ENCODE measurements at places on chromosomes 11 and 22.

- DNase-seq: no peak
These were observed 3.1 kb downstream of the PITPNB start for GRCh38 chr22:27915986-27916385.

DNA sequence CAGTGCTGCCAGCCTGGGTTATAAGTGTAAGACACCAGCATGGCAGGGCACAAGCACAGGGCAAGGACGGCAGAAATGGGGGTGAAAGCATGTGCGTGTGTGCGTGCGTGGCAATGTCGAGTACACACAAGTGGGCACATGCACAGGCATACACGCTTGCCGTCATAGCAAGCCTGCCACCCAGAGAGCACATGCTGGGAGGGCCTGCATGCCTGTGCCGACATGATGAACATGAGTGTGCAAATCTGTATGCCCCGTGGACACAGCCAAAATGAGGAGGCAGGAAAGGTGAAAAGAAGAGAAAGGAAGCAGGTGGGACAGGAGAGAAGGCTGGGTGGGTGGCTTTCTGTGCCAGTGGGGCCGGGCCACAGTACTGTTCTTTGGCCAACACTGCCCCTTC is 62.9 kb downstream of the NECTIN1 start:
- no peak for DNase-seq

DNA sequence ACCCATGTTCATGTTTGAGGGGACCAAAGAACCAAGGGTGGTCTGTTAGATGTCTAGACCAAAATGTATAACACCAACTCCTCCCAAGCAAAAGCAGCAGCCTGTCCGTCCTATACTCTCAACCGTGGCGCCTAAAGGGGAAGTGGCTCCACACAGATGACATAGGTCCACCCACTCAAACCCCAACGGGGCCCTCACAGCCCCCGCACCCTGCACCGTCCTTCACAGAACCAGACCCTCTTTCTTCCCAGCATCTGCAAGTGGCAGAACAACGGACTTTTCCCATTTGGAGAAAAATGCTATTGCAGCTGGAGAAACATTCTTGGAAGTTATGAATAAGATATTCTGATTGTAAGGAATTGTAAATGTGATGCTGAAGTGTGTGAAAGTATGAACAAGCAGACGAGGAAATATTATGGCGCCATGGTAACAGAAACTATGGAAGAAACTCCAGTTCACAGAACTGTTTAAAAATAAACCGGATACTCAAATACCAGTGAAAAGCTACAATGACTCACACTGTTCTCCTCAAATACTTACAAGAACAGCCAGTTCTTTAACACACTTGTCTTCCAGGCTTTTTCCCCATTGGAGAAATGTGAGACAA is 76.5 kb upstream of the ARFGAP3 start:
- peak; percentile 88 for DNase-seq

- DNase-seq: no peak
These were observed 45.6 kb downstream of the IGSF9B start for GRCh38 chr11:133911171-133911570.

GRCh38 chr11:80873310-80873999 is 1432.6 kb upstream of the TENM4 start:
- peak; percentile 18 for DNase-seq

GRCh38 chr11:47589584-47589976 is 3.1 kb downstream of the FAM180B start:
- DNase-seq: no peak

GRCh38 chr11:96815236-96815635 is 425.4 kb downstream of the JRKL start:
- no peak for DNase-seq

GRCh38 chr22:33474587-33474986 is 416.4 kb upstream of the SYN3 start:
- no peak for DNase-seq

- no peak for DNase-seq
These were observed 90.5 kb downstream of the UBASH3B start for GRCh38 chr11:122746050-122746478.

DNA sequence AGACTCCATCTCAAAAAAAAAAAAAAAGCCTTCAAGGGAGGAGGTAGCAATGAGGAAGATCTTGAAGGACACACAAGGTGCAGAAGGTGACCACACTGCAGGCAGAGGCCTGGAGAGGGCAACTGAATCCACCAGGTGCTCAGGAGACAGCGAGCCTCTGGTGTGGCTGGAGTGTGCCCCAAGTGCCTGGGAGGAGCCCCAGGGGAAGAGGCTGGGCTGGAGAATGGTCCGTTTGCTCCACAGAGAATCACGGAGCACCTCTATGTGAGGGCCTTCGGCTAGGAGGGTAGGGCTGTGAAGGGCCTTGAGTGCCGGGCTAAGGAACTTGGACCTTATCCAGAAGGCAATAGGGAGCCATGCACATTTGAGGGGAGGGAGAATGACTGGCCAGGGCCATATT is 50.3 kb downstream of the ARRB1 start:
- no peak for DNase-seq

GRCh38 chr11:104570078-104570701 is 328.1 kb downstream of the CASP12 start:
- DNase-seq: no peak

DNA sequence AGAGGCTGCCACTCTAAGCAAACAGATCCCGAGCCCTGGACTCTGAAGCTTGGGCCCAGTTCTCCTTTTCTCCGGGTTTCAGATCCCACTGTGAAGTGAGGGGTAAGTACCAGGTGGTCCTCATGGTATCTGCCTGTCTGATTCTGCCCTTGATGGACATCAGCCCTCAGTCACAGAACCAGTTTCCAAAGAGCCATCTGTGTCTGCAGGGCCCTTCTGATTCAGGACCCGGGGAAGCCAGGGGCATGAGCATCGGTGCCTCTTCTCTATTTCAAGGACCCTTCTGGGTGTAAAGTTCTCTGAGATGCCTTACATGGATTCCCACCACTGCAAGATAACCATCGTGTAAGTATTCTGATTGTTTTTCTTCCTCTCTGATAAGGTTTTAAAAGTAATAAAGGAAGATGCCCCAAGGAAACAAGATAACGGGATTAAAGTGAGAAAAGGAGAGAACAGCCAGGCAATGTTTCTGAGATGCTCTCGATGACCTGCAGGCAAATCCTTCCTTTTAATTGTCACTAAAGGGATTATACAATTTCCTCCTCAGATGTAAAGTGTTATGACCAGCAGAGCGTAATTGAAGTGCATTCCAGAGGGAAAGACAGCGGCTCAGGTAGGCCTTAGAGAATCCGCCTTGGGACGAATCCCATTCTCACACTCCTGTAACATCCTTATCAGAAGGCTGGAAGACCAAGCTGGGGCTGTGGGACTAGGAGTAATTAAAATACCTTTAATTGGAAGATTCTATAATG is 924.3 kb downstream of the TBC1D22A start:
- DNase-seq: no peak

DNA sequence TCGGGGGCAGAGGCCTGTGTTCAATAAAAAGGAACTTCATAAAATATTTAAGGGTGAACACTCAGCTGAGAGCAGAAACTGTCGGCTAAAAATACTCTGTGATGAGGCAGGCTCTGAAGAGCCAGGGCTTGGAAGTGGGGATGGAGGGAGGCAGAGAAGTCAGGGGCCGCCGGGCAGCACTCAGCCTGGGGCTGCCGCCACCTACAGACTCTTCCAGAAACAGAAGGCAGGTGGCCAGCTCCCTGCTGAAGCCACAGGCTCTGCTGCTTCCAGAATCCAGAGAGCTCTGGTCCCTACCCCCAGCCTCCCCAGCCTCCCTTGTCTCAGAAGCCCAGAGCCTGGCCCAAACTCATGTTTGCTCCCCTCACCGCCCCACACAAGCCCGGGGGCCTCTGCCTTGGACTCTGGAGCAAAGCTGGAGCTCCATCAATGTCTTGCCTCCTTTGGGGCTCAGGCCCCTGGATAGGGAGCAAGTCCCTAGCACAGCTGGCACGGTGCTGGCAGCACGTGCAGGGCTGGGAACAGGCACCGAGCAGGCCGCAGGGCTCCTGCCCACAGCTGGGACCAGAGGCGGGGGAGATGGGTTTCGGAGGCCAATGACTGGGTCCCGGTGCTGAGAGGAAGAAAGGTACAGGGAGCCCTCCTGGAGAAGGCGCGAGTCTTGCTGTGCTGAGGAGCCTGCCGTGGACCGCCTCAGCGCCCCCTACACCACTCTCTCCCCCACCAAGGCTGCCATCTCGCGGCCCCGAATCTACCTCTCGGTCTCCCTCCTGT is 8.2 kb downstream of the LRFN4 start:
- DNase-seq: no peak

GRCh38 chr22:41480397-41480735 is 11.4 kb downstream of the ACO2 start:
- peak; percentile 66 for DNase-seq

- DNase-seq: no peak
These were observed 13.5 kb downstream of the SCN3B start for GRCh38 chr11:123640677-123641494.

- DNase-seq: peak; percentile 87
These were observed 163.0 kb downstream of the GRIK4 start for GRCh38 chr11:120674542-120674941.

DNA sequence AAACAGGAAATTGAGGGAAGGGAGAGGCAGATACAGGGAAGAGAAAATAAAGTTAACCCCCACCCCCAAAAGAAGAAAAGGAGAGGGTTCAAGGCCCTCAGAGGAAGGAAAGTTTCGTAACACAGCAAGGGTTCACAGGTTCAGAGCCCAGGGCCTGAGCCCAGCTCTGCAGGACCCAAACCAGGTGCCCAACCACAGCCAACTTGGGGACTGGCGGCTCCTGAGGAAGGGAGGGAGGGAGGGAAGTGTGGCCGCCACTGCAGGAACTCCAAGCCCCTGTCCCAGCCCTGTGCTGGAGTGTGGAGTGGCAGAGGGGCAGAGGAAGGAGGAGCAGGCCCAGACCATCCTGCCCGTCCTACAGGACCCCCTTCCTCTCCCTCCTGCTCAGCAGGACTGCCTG is 59.2 kb downstream of the ELFN2 start:
- no peak for DNase-seq

DNA sequence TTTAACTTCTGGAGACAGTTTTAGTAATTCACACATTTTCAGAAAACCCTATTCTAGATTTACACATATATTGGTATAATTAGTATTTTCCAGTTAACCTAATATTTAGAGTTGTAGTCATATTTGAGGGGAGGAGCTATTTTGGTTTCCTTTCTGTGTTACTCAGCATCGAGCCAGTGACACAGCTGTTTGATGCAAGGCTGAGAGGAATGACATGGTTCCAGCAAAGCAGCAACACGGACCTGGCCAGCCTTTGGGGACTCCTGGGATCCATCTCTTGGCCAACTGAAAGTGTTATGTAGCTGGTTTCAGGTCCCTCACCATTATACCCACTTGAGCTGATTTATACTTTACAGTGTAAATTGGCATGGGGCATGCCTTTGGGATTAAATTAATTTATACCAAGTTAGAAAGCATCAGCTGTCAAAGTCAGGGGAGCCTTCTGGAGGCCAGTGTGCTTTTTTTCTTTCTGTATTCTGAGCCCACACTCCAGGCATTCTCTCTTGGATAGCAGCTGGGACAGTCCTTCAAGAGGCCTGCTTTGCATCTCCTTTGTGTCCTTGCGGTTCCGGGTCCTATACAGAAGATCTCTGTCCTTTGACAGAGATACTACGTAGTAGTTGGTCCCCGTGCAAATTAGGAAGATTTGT is 91.3 kb upstream of the SLC25A18 start:
- no peak for DNase-seq

GRCh38 chr11:114061681-114062049 is 2.2 kb downstream of the ZBTB16 start:
- DNase-seq: no peak

DNA sequence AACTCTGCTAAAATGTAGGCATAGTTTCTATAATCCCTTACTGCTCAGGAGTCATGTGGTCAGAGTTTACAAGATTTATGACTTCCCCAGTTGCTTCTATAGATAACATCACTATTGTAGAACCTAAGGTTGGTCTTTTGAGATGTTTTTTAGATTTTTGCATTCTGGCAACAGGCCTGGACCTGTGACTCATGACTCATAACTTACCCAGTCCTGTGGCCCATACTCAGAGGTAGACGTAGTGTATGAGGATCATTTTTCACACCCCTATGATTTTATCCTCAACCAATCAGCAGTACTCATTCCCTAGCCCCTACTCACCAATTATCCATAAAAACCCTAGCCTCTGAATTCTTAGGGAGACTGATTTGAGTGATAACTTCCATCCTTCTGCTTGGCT is 384.4 kb upstream of the DDI1 start:
- DNase-seq: no peak

- DNase-seq: no peak
These were observed 60.4 kb downstream of the TECTA start for GRCh38 chr11:121161349-121161917.

- no peak for DNase-seq
These were observed 43.2 kb upstream of the OVCH2 start for GRCh38 chr11:7749456-7749855.

DNA sequence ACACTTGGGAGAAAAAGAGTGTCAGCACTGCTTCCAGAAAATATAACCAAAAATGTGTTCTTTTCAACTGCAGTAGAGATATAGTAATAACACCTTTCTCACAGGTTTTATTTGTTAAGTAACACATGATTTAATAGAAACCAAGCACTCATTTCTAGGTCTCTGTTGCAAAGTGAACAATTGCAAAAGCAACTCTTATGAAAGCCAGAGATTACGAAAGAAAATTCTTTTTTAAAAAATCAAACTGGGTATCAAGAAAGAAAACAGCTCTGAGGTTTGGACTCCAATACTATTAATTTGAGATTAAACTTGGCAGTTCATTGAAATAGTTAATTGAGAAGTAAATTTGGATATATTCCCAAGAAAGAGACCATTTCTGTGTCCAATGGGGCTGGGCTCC is 9.8 kb upstream of the XKR3 start:
- no peak for DNase-seq

DNA sequence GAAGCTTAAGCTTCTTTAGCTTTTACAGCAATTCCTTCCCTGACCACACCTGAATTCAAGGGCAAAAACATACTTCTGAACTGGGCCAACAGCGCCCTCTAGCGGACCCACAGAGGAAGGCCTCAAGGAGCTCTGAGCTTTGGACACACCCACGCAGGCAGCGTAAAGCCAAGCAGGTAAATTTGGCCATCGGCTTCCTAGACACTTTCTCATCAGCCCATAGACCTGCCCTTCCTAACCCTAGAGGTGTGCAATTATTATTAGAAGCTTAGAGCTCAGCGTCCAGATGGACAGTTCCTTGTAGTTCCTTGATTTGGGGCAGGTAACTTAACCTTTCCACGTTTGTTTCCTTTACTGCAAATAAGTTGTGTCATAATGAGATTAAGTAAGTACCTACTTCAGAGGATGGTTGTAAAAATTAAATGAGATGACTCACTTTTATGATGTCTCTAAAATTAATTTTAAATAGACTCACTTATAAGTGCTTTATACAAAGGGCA is 25.7 kb upstream of the HMGXB4 start:
- peak; percentile 42 for DNase-seq

DNA sequence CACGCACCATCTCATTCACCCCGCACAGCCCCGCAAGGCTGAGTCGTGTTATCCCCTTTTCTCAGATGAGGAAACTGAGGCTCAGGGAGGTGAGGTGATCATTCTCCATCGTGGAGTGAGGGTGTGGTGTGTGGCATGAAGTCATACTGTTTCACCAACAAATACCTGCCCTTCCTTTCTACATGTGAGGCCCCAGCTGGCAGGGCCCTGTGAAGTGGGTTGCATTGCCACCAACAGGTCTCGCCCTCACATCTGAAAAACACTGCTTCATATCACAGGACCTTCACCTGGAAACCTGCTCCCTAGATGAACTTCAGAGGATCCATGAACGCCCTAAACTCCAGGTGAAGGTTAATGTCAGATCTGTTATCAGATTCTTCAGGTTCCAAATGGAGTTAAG is 4.3 kb downstream of the SSTR3 start:
- DNase-seq: no peak
